ENCODE measurements at places on chromosomes 11 and 22.

DNA sequence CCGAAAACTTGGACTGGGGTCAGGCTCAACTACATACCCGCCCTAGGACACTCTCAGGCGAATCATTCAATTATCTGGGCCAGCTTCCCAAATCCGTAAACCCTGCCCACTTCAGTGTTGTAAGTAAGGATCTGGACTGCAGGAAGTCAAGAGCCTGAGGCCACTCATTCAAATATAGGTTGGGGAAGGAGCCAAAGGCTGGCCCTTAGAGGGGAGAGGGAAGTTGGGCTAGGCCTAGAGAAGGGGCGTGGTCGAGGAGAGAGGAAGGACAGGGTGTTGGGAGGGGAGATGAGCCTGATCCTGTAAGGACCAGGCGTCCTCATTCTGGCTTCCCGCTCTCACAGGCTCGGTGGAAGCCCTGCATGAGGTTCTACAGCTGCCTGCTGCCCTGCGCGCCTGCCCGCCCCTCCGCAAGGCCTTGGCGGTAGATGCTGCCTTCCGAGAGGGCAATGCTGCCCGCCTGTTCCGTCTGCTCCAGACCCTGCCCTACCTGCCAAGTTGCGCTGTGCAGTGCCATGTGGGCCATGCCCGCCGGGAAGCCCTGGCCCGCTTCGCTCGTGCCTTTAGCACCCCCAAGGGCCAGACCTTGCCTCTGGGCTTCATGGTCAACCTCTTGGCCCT lies 3.0 kb downstream of the SAC3D1 start:
- no peak for DNase-seq

- no peak for DNase-seq
Observed at GRCh38 chr11:111307472-111308108, 9.2 kb downstream of the POU2AF3 start.

DNA sequence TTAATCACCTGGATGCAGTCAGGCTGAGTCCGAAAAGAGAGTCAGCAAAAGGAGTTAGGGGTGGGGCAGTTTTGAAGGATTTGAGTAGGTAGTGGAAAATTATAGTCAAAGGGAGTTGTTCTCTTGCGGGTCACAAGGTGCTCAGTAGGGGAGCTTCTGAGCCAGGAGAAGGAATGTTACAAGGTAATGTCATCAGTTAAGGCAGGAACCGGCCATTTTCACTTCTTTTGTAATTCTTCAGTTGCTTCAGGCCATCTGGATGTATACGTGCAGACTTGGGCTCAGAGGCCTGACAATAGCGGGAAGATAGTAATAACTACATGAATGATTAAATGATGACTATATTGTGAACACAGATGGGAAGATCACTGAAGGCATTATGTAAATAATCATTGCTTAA lies 6.2 kb downstream of the SC5D start:
- DNase-seq = no peak

DNA sequence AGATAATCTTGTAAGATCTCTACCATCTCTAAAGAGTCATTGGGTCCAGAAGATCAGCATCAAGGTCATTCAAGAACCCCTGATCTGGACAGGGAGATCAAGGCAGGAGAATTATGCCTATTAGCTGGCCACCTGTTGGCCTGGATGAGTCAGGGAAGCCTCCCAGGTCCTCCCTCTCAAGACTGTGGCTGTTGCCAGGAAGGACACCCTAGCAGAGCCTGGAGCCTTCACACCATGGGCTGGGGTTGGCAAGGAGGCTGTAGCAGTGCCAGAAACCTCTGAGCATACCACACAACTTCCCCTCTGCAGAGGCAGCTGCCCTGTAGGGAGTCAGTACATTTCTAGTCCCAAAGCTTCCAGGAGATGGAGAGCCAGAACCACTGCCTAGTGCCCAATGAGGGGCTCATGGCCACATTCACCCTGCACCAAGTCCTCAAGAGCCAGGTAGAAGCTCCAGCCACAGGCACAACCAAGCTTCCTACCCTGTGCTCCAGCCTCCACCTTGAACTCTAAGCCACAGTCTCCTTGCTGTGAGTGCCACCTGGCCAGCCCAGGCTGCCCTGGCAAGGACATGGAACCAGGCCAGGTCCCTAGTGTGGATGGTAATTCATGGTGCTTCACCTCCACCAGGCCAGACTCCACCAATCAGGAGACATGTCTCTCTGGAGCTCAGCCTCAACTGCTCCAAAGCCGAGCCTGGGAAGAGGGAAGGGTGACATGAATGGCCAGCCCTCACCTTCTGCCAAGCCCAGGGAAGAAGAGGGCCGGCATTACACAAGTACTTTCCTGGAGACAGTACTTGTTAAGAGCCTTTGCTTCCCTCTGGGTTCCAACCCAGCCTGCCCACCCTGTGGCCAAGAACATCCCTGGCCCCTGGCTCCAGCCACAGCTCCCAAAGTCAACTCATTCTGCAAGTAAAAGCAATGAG lies 124.3 kb downstream of the BUD13 start:
- no peak for DNase-seq

GRCh38 chr22:19127329-19128008 lies 3.6 kb upstream of the TSSK2 start:
- DNase-seq = no peak

DNA sequence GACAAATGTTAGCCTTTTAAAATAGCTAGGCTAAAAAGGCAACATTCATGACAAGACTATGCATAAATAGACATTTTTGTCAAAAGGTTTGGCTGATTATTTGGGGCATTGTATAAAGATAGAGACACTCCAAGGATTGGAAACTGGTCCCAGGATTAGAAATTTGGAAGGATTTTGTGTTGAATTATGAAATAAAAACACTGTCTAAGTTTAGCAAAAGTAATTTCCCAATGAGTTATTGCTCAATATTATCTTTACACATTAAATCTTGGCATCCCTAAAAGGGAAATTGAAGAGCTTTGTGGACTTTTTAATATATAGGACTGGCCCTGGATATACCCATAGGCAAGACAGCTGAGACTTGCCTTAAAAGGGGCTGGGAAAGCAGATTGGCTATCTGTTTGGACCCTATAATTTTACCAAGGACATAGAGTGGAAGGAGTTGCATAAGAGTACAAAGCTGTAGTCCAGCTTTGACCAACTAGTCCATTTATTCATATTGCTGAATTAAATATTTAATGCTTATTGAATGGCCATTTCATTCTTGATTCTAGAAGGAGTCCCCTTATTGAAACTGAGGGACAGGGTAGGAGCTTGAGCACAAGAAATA lies 382.7 kb downstream of the METTL15 start:
- DNase-seq = no peak

- no peak for DNase-seq
Observed at GRCh38 chr22:40597526-40598430, 38.7 kb downstream of the MRTFA start.

- DNase-seq = no peak
Observed at GRCh38 chr22:28237112-28237511, 318.1 kb upstream of the PITPNB start.

GRCh38 chr22:36858156-36858555 lies 2.6 kb upstream of the NCF4 start:
- no peak for DNase-seq

DNA sequence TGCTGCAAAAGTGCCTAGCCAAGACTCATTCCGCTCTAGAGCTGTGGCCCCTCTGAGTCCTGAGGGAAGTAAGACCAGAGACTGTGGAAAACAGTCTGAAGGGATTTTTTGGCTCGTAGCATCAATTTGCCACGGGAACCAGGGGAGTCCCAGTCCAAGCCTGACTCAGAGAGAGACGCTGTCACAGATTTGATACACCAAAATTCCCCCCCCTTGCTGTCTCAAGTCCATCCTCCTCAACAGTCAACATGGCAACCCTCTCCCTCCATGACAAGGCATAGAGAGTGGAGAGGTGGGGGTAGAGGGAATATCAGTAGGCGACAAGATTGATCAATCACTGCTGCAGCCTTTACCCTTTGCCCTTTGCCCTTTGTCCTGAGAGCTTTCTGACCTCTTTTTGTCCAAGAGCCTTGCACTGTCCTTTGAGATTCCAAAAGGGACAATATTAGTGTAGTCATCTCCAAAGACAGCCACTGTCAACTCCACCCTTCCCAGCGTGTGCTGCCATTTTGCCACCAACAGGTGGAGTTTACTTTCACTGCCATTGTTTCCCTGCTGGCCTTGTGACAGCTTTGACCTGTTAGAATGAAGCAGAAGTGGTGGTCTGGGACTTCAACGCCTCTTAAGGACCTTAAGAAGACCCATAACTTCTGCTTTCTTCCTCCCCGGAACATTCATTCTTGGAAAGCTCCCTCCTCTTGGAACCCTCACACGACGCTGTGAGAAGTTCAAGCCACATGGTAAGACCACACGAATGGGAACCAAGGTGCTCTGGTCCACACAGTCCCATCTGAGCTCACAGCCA lies 7.3 kb downstream of the SLC15A3 start:
- DNase-seq = no peak

GRCh38 chr11:114964676-114965214 lies 286.4 kb downstream of the NXPE2 start:
- no peak for DNase-seq

DNA sequence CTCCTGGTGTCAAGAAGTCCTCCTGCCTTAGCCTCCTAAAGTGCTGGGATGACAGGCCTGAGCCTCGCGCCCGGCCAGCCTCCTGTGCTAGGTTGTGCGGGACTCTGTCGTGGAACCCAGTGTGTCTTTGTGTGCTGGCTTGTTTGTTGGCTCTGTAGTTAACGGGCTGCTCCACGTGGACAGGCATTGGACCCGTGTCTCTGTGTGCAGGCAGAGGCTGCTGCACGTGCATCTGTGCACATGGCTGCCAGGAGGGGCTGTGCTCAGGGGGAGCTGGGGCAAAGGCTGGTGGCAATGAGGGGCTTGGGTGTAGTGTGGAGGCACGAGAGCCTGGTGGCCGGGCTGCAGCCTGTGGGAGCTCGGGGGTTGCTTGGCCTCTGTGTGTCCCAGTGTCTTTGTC lies 121.3 kb upstream of the ALDH3B2 start:
- no peak for DNase-seq

GRCh38 chr22:33896575-33897447 lies 23.5 kb downstream of the LARGE1 start:
- no peak for DNase-seq

GRCh38 chr11:30619767-30620166 lies 33.6 kb upstream of the MPPED2 start:
- no peak for DNase-seq

DNA sequence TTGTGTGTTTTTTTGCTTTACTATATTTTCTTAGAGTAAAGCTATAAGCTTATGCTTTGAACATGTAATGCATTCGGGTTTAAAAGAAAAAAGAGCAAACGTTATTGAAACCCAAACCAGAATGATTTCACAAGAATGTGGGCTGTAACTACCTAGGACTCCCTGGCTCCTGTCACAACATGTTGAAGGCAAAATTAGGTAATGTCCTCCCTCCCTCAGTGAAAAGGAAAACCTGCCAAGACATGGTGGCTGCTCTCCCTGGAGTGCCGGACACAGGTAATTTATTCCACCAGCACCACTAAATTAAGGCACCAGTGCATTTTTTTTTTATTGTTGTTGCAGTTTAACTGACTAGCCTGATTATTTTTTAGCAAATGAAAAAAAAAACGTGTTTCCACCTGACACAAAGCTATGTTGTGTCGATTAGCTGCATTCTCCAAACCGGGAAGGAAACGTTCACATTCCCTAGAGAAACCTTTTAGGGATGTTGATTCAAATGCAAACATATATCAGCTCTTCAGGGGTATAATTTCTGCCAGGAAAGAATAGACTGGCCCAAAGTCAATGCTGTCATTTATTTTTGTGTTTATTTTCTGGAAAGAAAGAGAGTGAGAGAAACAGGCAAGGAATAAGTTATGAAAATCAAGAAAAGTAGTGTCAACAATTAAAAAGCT lies 134.6 kb downstream of the CCDC34 start:
- no peak for DNase-seq

- no peak for DNase-seq
Observed at GRCh38 chr22:35958334-35958733, 70.3 kb downstream of the RBFOX2 start.

- DNase-seq = no peak
Observed at GRCh38 chr22:20808844-20809243, 34.9 kb downstream of the SERPIND1 start.

- no peak for DNase-seq
Observed at GRCh38 chr22:47547239-47547661, 784.8 kb downstream of the TBC1D22A start.

DNA sequence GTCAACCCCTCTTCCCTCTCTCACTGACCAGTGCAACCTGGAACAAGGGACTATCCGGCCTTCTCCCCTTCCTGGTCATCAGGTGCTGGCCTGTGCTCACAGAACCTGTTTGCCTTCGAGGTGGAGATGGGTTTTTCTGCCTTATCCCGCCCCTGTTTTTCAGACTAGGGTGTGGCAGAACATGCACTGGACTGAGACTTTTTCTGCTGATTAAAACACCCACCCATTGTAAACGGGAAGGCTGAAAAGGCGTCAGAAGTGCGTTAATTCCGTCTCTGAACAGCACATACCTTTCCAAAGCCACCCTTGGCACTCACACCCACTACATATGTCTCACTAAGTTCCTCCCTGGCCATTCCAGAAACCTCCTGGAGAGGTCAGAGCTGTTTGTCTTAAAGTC lies 4.4 kb upstream of the B3GNT6 start:
- DNase-seq = no peak

DNA sequence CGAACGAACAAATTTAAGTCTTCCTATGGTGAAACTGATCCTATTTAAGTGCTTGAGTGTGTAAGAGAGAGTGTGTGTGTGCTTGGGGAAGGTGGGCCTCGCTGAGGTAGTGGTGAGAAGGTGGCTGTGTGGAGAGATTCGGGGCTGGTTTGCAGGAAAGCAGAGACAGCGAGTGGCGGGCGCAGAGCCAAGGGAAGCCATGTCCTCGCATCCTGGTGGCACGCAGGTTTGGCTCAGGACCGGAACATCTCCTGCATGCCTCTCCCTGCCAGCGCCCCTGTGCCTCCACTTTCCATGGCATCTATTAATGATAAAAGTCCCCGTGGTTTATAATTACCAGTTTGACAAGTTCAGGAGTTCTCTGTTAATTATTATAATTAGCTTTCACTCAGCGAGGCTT lies 383.1 kb upstream of the CADM1 start:
- DNase-seq = no peak

DNA sequence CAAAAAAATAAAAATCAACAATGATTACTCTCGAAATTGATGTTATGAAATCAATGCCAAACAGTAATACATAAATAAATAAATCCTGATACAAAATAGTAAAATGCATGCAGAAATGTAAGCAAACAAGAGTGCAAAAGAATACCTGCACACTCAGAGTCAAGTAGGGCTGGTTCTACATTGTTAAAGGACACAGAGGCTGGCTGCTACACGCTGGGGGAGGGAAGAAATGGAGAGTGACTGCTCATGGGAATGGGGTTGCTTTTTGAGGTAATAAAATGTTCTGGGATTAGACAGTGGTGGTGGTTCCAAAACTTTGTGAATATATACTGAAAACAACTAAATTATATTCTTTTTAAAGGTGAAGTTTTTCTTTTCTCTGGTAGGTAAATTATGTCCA lies 32.1 kb downstream of the MAPK1 start:
- DNase-seq = no peak

DNA sequence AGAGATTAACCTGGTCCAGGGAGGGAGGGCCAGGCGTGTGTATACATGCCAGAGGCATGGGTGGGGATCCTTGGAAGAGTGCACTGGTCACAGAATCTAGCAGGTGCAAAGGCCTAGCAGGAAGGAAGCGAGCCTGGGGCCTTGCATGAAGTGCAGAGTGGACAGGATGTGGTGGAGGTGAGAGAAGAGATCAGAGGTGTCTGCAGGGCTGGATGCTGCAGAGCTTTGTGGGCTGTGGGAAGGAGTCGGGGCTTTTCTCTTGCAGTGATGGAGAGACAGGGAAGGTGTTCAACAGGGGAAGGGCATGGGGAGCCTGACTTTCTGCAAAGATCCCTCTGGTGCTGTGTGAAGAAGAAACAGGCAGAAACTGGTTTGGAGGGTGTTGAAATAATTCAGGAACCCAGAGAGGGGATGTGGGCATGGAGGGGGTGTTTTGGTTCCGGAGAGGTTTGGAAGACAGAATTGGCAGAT lies 2.5 kb upstream of the TPST2 start:
- no peak for DNase-seq

- no peak for DNase-seq
Observed at GRCh38 chr22:17873804-17874203, 99.5 kb upstream of the BID start.
